ENCODE measurements at places on chromosomes 2 and 18. TPM values are rescaled to one million over a fixed set of nuclear protein-coding genes. Genes with fewer than 3 reads are reported as not detected.
A peak's percentile ranks its signal among the peaks of the same experiment; 100 is the strongest.

The FEV gene
- not detected for polyA plus RNA-seq

The INHBB gene
- polyA plus RNA-seq = 0.49 TPM

The SRSF7 gene
- 156 TPM for polyA plus RNA-seq

The UGT1A8 gene
- polyA plus RNA-seq = not detected

The FHOD3 gene
- polyA plus RNA-seq = 1.4 TPM

The PROKR1 gene
- polyA plus RNA-seq = not detected

The ABCB11 gene
- not detected for polyA plus RNA-seq

- DNase-seq = peak; percentile 45
Measured at GRCh38 chr18:75204732-75205513, 4.0 kb downstream of the PTGR3 start.

DNA sequence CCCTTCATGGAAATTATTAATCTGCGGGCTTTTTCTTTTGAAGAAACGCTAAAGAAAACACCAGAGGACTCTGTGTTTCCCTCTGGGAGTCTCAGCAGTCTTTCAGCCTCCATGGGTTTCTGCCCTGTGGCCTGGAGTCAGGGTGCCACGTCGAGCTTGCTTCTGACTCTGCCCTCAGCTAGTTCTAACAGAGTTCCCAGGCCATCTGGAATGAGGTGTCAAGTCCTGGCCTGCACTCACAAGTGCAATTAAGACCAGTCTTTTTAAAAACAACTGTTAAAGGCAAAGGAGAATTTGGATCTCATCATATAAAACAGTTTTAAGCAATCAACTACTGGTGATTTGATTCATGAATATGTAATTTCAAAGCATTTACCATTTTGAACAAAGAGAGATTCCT lies 157.3 kb downstream of the RHBDD1 start:
- DNase-seq = no peak

- no peak for DNase-seq
Measured at GRCh38 chr2:135792401-135793150, 44.4 kb downstream of the LCT start.

- no peak for DNase-seq
Measured at GRCh38 chr18:47490882-47491281, 239.4 kb upstream of the SKOR2 start.

- no peak for DNase-seq
Measured at GRCh38 chr2:229087843-229088516, 183.1 kb downstream of the PID1 start.

GRCh38 chr2:64697297-64698176 lies 43.8 kb upstream of the SERTAD2 start:
- peak; percentile 36 for DNase-seq

DNA sequence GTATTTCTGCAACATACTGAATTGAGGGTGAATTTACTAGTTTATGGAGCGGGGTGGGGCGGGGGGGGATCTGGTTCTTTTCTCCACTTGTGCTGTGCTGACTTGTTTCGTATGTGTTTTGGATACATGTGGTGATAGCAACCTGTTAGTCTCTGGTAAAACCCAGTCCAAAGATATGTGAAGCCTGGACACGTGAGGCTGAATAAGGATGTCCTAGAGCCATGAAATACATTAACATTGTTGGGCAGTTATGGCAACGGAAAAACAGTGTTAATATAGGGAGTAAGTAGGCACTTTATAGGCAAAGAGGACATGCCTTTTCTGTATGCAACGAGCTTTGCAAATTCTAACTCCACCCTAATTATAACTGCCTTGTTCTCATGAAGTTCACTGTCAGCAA lies 42.1 kb upstream of the NEMP2 start:
- no peak for DNase-seq

GRCh38 chr2:53490659-53491058 lies 276.9 kb upstream of the CHAC2 start:
- peak; percentile 74 for DNase-seq

GRCh38 chr2:48566592-48567310 lies 36.8 kb downstream of the STON1 start:
- peak; percentile 65 for DNase-seq

- peak; percentile 97 for DNase-seq
Measured at GRCh38 chr18:58223717-58224424, 179.8 kb downstream of the NEDD4L start.

DNA sequence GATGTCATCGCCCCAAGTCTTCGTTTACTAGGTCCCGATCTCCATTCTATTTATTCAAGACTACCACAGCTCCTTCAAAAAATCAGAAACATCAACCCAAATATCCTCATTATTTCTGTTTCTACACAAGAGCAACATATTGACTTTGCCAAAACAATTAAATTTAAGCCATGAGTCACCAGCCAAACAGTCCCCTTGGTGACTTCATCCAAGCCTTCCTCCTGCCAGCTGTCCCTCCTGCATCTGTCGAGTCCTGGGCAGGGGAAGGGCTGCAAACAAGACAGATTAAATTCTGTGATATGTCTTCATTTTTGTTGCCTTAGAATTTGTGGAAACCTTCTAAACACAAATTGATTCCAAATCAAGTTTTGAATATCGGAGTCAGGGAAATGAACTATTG lies 110.3 kb downstream of the SP3 start:
- peak; percentile 80 for DNase-seq

DNA sequence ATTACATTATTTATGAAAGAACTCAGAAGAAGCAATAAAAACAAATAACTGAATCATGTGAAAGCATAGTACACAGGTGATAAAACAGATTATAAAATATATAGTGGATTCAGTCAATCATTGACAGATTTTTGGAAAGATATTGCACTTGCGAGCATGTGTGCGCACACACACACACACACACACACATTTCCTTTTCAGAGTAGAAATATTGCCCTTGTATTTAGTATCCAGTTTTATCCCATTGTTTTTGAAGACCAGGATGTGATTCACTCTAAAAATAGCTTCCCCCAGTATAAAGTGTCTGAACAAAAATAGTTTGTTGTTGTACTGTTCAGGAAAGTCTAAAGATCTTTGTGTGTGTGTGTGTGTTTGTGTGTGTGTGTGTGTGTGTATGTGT lies 145.5 kb downstream of the CALCRL start:
- DNase-seq = peak; percentile 39

- DNase-seq = no peak
Measured at GRCh38 chr2:96131152-96131812, 7.0 kb downstream of the ASTL start.

DNA sequence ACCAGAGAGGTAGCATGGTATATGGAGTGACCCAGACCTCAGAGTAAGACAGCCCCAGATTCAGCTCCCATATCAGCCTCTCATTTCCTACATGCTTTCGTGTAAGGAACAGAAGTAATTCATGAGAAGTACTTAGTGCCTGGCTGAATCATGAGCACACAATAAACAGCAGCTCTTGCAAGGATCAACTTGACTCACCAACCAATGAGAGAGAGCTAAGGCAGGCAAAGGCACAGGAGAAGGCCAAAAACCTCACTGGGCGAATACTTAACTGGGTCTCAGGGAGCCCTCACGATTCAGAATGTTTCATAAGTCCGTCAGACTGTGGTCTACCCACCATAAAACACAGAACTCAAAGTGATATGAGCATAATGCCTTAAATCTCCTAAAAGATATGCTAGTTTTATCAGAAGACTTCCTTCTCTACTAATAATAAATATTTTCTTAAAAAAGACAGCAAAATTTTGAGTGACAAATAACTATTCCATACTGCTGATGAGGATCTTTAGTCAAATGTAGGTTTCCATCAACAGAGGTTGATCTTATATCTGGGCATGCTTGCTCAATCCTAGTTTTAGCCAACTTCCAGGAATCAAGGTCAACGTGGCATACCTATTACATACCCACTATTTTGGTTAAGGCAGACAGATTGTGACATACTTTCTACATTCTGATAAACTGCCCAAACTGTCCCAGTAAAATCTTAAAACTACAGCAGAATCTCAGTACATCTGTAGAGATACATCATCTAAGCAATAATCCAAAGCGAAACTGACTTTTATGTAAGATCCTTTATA lies 34.9 kb downstream of the IMMT start:
- no peak for DNase-seq

DNA sequence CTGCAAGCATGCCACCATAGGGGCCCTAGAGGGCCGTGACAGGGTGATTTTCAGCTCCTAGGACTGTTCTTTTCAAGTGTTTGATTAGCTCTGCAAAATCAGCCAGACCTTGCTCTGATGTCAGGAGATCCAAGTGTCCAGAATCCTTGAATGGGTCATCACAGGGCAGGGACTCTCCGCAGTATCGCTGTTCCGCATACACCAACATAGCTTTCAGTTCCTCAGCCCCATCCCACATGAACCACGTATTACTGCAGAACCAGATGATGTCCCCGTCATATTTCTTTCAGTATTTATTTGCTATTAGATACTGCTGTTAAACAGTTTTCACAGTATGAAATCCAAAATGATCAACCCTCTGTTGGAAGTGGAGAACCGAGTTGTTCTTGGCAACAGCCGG lies 46.6 kb upstream of the RFX8 start:
- no peak for DNase-seq

GRCh38 chr18:40607542-40608148 lies 1347.4 kb upstream of the PIK3C3 start:
- no peak for DNase-seq

- no peak for DNase-seq
Measured at GRCh38 chr2:47782381-47782670, 619 bp upstream of the MSH6 start.

DNA sequence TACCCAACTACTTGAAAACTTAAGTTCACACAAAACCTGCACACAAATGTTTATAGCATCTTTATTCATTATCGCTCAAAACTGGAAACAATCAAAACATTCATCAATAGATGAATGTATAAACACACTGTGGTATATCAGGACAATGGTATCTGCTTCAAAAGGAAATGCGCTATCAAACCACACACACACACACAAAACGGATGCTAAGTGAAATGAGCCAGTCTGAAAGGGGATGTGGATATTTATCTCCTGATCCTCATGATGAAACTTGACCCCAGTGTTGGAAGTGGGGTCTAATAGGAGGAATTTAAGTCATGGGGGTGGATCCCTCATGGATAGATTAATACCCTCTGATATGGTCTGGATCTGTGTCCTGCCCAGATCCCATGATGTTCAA lies 22.0 kb downstream of the PDCL3 start:
- no peak for DNase-seq

DNA sequence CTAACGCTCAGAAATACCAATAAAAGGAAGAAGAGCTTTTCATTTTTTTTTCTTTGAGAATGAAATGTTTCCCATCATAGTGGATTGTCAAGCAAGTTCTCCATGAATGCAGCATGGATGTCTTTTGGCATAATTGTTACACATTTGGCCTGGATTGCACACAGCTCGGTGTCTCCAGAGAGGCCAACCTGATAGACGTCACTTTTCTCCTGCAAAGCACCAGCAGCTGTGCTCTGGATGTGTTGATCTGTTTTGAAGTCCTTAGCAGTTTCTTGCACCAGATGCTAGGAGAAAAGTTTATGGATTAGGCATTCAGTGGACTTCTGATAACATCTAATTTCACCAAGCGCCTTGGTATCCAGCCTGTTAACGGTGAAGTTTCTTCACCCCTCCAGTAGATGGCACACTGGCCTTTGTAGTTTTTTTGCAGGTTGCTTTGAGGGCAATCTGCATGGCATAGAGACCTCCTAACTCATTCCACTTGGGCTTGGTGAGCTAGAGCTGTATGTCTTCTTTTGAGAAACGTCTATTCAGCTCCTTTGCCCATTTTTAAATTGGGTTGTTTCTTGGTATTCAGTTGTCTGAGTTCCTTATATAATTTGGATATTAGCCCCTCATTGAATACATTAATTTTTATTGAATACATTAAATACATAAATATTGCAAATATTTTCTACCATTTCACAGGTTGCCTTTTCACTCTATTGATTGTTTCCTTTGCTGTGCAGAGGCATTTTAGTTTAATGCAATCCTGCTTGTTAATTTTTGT lies 59.7 kb downstream of the PTH2R start:
- peak; percentile 45 for DNase-seq

- no peak for DNase-seq
Measured at GRCh38 chr2:210546424-210547208, 9.8 kb upstream of the CPS1 start.

DNA sequence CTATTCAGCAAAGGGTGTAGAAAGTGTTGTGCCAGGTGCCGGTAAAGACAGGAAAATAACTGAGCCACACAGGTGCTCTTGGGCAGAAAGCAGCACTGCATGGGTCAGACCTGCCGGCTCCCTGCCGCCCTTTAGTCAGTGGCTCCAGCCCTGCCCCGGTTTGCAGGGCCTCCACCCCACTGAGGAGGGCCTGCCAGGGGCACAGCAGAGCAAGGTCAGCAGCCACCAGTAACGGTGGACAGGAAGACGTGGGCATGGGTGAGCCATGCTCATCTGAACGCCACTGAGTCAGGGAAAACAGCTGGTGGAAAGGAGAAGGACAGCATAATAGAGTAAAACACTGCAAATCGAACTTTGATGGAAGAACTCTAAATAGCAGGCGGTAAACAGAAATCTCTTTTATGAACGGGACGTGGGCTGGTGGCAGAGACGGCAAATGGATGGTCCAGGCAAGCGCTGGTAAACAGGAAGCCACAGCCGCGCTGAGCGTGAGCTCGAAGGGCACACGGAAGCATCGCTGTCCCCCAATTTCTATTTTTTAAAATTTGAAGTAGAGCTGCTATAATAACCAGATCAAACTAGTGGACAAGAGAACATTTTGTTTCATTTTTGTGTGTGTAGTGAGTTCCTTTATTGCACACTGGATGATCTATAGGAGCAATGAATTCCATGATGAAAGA lies 141.8 kb upstream of the ALKAL2 start:
- no peak for DNase-seq

DNA sequence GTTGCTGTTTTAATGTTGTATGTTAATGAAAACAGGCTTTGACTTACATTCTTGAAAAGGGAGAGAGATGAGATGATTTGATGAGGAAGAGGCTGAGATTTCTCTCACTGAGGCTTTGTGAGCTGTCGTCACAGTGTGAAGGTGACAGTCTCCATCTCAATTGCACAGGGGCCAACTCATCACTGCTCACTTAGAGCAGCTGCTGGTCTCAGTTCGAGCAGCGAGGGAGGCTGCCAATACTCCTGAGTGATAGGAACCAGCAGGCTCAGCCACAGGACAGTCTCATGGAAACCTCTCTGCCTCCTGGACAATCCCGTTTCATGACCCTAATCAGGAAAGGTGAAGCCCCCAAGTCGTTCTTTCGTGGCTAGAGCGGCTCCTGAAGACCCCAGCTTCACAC lies 170.7 kb upstream of the SOX11 start:
- DNase-seq = no peak

GRCh38 chr2:191202881-191203397 lies 42.3 kb upstream of the MYO1B start:
- peak; percentile 77 for DNase-seq

- no peak for DNase-seq
Measured at GRCh38 chr2:96662360-96662759, 19.8 kb downstream of the FER1L5 start.

- peak; percentile 99 for DNase-seq
Measured at GRCh38 chr18:36352384-36352783, 54.9 kb downstream of the FHOD3 start.

DNA sequence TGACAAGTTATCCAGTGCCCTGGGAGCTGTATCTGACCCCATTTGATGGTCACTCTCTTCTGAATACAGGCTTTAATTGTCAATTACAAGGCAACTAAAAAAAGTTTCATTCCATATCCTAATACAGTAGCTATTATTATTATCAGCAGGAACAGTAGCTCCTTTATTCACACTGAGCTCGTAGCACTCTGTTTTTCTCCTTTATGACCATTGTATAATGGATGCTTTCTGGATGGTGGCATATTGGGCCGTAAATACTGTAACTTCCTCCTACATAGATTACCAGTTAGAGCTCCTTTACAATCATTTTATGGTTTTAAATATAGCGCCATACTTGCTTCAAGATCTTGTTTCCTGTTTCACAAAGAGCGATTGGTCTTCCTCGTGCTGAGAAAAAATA lies 1040.3 kb downstream of the TSN start:
- DNase-seq = no peak

All from GM23248 (cell line).